ENCODE measurements at places on chromosomes 12 and 14. TPM values are rescaled to one million over a fixed set of nuclear protein-coding genes. Genes with fewer than 3 reads are reported as not detected.
A peak's percentile ranks its signal among the peaks of the same experiment; 100 is the strongest.

Gene MYF5
- not detected for total RNA-seq

DNA sequence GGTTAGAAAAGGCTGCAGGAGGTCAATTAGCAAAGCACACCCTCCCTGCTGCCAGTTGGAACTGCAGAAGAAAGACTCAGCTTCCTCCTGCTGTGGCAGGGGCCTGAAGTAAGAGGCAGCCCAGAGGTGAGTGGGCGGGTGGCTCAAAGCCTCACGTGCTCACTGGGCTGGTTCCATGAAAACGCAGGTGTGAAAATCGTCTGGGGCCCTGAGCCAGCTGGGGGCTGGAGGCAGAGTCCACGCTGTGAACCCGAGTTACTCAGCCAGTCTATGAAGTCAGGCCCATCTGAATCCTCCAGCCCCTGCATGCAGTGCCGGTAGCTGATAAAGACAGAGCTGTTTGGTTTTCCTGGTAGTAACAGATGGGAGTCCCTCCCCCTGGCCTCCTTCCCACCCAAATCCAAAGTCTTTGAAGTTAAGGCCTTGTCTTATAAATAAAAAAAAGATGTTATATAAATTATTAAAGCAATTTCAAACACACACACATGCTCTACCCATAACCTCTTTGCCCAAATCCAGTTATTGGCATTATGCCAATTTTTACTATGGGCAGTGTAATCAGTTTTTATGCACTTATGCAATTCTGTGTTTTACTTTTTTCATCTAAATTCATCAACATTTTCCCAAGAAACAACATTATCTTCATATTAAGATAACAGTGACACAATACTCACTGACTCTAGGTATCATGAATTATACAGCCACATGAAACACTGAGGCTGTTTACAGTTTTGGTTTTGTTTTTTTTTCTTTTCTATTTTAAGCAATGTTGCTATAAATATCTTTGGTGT lies 57.9 kb upstream of the PNMA1 start:
- DNase-seq, result peak; percentile 66

DNA sequence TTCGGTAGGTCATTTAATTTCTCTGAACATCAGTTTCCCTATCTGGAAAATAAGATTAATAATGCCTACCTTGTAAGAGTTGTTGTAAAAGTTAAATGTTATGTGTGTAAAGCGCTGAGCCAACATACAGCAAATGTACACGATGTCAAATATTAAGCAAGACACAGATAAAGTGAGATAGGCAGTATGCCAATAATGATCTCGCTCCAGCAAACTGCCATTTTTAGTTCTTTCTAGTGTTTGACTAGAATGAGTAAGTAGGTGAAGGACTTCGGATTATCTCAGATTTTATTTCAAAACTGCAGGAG lies 840 bp downstream of the DHRS7 start:
- DNase-seq, result no peak

DNA sequence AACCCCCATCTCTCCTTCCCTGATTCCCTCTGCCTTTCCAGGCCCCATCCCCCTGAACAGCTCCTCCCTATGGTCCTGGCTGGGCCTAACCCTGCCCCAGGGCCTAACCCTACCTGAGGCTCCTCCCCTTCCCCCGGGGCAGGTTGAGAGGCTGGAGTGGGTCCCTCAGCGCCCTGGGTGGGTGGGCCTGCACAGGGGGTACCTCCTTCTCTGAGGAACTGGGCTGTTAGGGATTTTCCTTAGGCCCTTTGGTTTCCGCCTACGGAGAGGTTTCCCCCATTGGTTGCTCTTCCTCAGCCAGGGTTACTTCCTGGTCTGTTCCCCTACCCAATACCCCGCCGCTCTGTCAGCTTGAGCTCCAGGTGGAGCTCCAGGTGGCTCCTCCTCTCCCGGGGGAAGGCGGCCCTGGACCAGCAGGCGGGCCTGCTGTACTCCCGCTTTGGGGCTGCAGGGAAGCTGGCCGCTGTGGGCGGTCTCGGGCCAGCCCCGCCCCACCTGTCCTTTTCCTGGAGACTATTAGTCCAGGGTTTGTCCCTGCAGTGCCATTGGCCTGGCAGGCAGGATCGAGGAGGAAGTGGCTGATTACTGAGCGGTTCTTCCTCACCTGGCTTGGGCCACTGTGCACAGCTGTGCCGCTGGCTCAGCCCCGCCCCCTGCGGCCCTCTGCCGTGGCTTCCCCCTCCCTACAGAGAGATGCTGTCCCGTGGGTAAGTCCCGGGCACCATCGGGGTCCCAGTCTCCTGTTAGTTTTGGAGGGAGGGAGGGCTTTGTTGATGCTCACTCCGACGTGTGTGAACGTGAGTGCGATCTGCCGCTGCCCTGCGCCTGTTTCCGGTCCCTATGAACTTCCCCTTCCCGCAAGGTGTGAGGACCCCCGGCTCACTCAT lies 2.5 kb downstream of the C12orf57 start:
- peak; percentile 93 for DNase-seq

- no peak for DNase-seq
Measured at GRCh38 chr12:40032433-40033241, 73.2 kb downstream of the SLC2A13 start.

GRCh38 chr12:12812618-12813119 lies 477 bp upstream of the DDX47 start:
- DNase-seq, result no peak

Data from ureter (tissue), 1 donor.